ENCODE measurements at places on chromosomes 1 and 21. TPM values are rescaled to one million over a fixed set of nuclear protein-coding genes. Genes with fewer than 3 reads are reported as not detected.
A peak's percentile ranks its signal among the peaks of the same experiment; 100 is the strongest.

ELAVL4 gene
- 76.8 TPM for polyA plus RNA-seq

GRCh38 chr21:46247699-46248421 lies 19.3 kb upstream of the LSS start:
- no peak for DNase-seq
- H3K27me3 ChIP-seq: no peaks in the 10 kb centered on the region

DNA sequence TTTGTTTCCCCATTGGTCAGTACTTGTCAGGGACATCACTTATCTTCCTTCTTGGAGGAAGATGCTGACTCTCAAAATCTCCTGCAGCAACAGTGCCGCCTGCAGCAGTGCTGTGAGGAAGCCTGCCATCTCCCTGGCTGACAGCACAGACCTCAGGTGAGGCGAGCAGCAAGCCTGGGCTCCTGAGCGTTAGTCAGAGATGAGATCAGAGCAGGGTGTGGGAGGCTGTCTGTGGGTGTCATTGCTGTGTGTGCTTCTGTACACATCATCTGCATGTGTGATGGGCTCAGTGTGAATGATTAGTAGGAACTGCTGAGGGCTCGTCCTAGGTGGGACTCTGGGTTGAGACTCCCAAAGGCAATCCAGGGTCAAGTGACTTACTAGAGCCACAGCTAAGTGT lies 6.1 kb downstream of the STRIP1 start:
- peaks cover 11% of the 10 kb centered on the region for H3K4me1 ChIP-seq
- H3K27me3 ChIP-seq: no peaks in the 10 kb centered on the region
- no peak for DNase-seq

RPTN gene
- not detected for polyA plus RNA-seq

DNA sequence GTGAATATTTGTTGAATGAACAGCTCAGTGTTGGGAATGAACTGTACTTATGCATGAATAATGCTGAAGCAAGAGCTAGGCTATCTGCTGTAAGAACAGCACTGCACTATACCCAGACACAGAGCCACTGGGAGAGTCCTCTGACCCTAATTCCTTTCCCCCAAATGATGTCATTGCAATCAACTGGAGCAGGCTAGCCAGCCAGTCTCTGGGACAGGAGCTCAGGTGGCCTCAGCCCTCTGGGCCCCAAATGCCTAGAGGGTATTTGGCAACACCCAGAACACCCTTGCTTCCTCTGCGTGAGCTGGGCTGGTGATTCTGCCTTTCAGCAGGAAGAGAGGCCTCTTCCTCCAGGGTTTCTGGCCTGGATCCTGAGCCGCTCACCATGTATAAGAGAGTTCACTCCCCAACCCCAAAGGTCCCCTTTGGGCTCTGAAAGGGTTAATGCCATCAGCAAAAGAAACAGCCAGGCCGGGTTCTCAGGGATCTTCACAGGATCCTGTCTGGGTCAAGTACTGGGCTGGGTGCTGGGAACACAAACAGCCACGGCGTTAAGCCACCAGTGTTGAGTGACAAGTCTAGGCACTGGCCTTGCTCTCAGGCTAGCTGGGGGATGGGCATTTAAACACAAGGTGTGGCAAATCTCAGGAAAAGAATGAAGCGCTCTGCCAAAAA lies 3.7 kb upstream of the PADI4 start:
- no peaks in the 10 kb centered on the region for H3K36me3 ChIP-seq
- no peaks in the 10 kb centered on the region for H3K27me3 ChIP-seq
- DNase-seq: no peak
- no peak overlapping the region for H3K27ac ChIP-seq
- peaks cover 4% of the 10 kb centered on the region for H3K4me1 ChIP-seq

DNA sequence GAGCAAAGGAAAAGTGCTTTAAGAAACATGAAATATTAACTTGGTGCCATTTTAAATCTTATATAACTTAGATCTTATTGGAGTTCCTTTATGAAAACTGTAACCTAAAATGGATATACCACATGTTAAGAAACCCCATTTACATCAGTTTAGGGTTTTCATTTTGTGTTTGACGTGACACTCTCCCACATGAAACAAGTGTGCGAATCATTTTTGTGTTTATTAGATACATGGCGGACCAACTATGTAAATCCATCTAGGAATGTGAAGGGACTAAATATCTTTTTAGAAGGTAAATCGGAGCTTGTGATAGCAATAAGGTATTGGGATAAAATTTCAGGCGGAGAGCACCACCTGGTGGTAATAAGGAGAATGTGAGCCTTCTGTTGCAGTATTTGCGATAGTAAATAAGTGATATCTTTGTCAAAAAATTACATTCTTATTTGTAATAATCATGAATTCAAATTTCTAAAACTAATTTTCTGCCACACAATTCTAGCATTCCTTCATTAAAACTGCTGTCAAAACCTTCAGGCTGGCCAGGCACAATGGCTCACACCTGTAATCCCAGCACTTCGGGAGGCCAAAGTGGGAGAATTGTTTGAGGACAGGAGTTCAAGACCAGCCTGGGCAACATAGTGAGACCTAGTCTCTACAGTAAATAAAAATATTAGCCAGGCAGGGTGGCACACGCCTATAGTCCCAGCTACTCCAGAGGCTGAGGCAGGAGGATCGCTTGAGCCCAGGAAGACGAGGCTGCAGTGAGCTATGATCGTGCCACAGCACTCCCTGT lies 31.3 kb downstream of the SMAP2 start:
- no peaks in the 10 kb centered on the region for H3K36me3 ChIP-seq
- H3K27me3 ChIP-seq: no peaks in the 10 kb centered on the region
- DNase-seq: no peak
- H3K27ac ChIP-seq: no peak overlapping the region
- H3K4me1 ChIP-seq: no peaks in the 10 kb centered on the region

DNA sequence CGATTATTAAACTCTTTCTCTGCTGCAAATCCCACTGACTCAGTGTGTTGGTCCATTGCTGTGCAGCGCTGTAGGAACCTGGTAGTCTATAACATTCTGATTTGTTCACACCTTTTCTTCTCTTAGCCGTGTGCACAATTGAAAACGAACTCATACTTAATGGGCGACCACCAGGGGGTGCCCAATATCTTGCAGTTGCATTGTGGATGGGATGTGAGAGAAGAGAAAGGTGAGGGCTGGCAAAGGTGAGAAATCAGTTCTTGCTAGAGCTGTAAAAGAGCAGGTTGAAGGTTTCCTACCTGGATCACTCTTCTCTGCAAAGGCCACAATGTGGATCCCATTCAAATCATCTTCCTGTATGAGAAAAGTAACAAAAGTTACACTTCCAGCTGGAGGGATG lies 51.0 kb downstream of the CASQ2 start:
- H3K36me3 ChIP-seq: no peaks in the 10 kb centered on the region
- H3K4me3 ChIP-seq: no peak overlapping the region
- no peak overlapping the region for H3K27ac ChIP-seq
- no peaks in the 10 kb centered on the region for H3K27me3 ChIP-seq
- peaks cover 3% of the 10 kb centered on the region for H3K4me1 ChIP-seq
- DNase-seq: peak; percentile 27

- no peak for DNase-seq
- no peak overlapping the region for H3K4me3 ChIP-seq
- H3K27me3 ChIP-seq: no peaks in the 10 kb centered on the region
- no peak overlapping the region for H3K27ac ChIP-seq
Observed at GRCh38 chr1:147897789-147898188, 4.8 kb upstream of the GJA8 start.

- no peak overlapping the region for H3K4me3 ChIP-seq
- H3K27ac ChIP-seq: peak overlapping the region; percentile 22
- no peaks in the 10 kb centered on the region for H3K36me3 ChIP-seq
- peak; percentile 36 for DNase-seq
Observed at GRCh38 chr1:47823040-47823808, 174.0 kb downstream of the TRABD2B start.

COL11A1 gene
- 63.1 TPM for polyA plus RNA-seq

GRCh38 chr1:212478467-212479025 lies 45.8 kb downstream of the NENF start:
- no peaks in the 10 kb centered on the region for H3K27me3 ChIP-seq
- DNase-seq: no peak
- H3K36me3 ChIP-seq: no peaks in the 10 kb centered on the region
- peaks cover 7% of the 10 kb centered on the region for H3K4me1 ChIP-seq

DNA sequence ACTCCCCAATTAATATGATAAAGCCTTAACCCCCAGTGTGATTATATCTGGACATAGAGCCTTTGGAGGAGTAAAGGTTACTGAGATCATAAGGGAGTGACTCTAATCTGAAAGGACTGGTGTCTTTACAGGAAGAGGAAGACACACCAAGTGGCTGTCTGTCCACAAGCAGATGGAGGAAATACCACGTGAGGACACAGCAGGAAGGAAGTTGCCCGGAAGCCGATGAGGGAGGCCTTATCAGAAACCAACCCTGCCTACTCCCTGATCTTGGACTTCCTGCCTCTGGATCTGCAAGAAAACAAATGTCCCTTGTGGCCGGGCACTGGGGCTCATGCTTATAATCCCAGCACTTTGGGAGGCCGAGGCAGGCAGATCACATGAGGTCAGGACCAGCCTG lies 110.3 kb upstream of the CHRM3 start:
- no peak overlapping the region for H3K27ac ChIP-seq
- H3K36me3 ChIP-seq: no peaks in the 10 kb centered on the region
- no peaks in the 10 kb centered on the region for H3K27me3 ChIP-seq
- H3K4me3 ChIP-seq: no peak overlapping the region
- DNase-seq: no peak
- H3K4me1 ChIP-seq: no peaks in the 10 kb centered on the region

TMPRSS15 gene
- 0.14 TPM for polyA plus RNA-seq

DNA sequence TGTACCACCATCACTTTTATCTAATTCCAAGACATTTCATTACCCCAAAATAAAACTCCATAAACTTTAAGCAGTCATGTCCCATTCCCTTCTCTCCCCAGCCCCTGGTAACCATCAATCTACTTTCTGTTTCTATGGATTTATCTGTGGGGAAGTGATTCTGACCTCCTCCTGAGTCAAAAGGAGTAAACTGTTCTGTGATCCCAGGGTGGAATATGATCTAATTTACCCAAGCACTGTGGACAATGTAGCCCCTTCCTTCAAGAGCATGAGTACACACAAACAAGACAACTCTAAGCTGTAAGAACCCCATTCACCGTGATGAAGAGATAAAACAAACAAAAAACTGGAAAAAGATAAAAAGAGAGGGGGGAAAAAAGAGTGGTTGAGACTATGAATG lies 77.9 kb downstream of the PLPP3 start:
- peaks cover 13% of the 10 kb centered on the region for H3K36me3 ChIP-seq
- no peak overlapping the region for H3K4me3 ChIP-seq
- DNase-seq: no peak
- no peaks in the 10 kb centered on the region for H3K27me3 ChIP-seq

FAM163A gene
- polyA plus RNA-seq: 3.1 TPM

DNA sequence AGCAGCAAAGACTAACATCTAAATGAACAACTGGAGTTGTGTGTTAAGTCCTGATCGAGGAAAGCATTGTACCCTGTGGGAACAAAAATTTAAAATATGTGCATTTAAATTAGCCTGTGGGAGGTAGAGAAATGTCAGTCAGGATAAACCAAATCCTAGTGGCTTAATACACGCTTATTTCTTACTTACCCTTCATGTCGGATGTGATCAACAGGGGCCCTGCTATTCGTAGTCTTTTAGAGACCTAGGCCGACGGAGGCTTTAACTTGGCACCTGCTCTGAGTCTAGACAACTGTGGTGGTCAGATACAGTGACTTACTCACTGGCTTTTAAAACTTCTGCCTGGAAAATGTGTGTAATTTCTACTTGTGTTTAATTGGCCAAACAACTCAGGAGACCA lies 10.2 kb downstream of the GSTM3 start:
- H3K36me3 ChIP-seq: no peaks in the 10 kb centered on the region
- no peak for DNase-seq
- H3K4me1 ChIP-seq: no peaks in the 10 kb centered on the region
- no peaks in the 10 kb centered on the region for H3K27me3 ChIP-seq
- no peak overlapping the region for H3K4me3 ChIP-seq
- H3K27ac ChIP-seq: no peak overlapping the region

GRCh38 chr1:23601968-23602876 lies 42.9 kb upstream of the ID3 start:
- no peak for DNase-seq
- no peak overlapping the region for H3K4me3 ChIP-seq
- no peak overlapping the region for H3K27ac ChIP-seq
- peaks cover 9% of the 10 kb centered on the region for H3K4me1 ChIP-seq
- H3K27me3 ChIP-seq: no peaks in the 10 kb centered on the region
- H3K36me3 ChIP-seq: no peaks in the 10 kb centered on the region

GRCh38 chr1:38018864-38019343 lies 6.4 kb downstream of the UTP11 start:
- peaks cover 27% of the 10 kb centered on the region for H3K36me3 ChIP-seq
- peaks cover 9% of the 10 kb centered on the region for H3K4me1 ChIP-seq
- H3K27me3 ChIP-seq: no peaks in the 10 kb centered on the region
- H3K4me3 ChIP-seq: no peak overlapping the region
- DNase-seq: no peak

DNA sequence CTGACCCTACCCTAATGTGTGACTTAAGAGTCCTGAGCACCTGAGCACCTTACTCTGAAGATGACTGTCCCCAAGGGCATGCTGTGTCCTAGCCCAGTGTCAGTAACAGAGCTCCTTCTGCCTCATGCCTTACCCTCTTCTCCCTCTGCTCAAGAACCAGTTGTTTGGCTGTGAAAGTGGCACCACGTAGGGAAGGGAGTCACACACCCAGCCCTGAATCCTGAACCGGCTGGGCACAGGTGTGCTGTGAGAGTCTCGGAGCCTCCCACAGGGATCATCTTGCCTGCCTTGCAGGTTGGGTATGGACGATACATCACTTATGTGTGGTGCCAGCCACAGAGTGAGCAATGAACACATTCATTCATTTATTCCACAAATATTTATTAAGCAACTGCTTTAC lies 220.6 kb downstream of the DYRK1A start:
- DNase-seq: no peak
- H3K4me3 ChIP-seq: no peak overlapping the region
- H3K27me3 ChIP-seq: no peaks in the 10 kb centered on the region
- H3K4me1 ChIP-seq: no peaks in the 10 kb centered on the region
- H3K36me3 ChIP-seq: no peaks in the 10 kb centered on the region

TIE1 gene
- polyA plus RNA-seq: 27.5 TPM

GRCh38 chr1:99546432-99547416 lies 99.2 kb upstream of the PALMD start:
- no peak overlapping the region for H3K4me3 ChIP-seq
- no peaks in the 10 kb centered on the region for H3K36me3 ChIP-seq
- DNase-seq: no peak
- H3K27ac ChIP-seq: no peak overlapping the region
- H3K27me3 ChIP-seq: no peaks in the 10 kb centered on the region

DNA sequence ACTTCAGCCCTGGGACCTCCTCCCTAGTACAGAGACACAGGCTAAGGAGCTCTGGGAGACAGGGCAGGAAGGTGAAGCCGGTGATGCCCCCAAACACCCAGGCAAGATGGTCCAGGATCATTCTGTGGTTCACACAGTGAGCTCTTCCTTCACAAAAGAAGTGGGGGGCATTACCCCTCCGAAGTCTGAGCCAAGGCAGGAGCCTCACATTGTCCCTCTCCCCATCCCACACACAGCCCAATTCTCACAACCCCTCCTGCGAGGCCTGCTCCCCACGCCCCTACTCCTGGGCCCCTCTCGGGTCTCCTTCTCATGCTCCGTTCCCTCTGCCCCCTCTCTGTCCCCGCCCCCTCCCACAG lies 10.7 kb downstream of the MEF2D start:
- H3K27me3 ChIP-seq: no peaks in the 10 kb centered on the region
- peaks cover 86% of the 10 kb centered on the region for H3K4me1 ChIP-seq
- H3K27ac ChIP-seq: peak overlapping the region; percentile 57

All from spinal cord (tissue), 10 donors.